ENCODE measurements at places on chromosomes 16 and 17. TPM values are rescaled to one million over a fixed set of nuclear protein-coding genes. Genes with fewer than 3 reads are reported as not detected.

DNA sequence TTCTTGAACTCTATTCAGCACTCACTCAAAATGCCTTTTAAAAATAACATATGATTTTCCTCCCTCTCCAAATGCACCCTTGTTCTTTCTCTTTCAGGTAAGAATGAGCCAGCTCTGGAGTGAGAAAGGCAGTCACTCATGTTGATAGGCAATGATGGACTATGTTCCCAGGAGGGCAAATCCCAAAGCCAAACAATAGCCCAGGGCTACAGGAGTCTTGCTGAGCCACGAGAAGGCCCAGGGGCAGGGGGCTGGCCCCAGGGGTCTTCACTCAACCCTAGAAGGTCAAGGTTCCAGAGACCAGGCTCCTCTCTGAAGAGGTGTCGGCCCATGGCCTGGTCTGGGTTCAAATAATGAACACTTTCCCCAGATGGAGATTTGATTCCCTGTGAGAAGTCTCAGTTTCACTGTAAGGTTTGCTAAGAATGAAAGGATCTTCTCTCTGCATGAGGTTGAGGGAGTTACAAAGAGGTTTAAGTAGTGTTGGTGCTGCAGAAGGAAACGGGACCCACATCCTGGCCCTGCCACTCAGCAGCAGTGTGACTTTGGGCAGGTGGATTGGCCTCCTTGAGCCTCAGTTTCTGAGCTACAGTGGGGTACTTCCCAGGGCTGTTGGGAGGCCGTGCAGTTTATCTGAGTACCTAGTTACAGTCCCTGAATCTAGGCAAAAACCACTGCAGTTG is 49.0 kb downstream of the RTN4RL1 start:
- no peak for DNase-seq

GRCh38 chr17:82145550-82146155 is 47.6 kb upstream of the FASN start:
- DNase-seq: no peak

The MYLK3 gene
- 0.78 TPM for total RNA-seq

The TBC1D26 gene
- total RNA-seq: 2.2 TPM

Data from occipital lobe (tissue), 3 donors.